RKO (cell line): ENCODE measurements at places on chromosomes 4 and X.

- DNase-seq, result peak; percentile 68
These were observed 101.1 kb upstream of the CYLC1 start for GRCh38 chrX:83759872-83760271.

- no peak for DNase-seq
These were observed 500.1 kb downstream of the PCDH19 start for GRCh38 chrX:99909946-99910345.

DNA sequence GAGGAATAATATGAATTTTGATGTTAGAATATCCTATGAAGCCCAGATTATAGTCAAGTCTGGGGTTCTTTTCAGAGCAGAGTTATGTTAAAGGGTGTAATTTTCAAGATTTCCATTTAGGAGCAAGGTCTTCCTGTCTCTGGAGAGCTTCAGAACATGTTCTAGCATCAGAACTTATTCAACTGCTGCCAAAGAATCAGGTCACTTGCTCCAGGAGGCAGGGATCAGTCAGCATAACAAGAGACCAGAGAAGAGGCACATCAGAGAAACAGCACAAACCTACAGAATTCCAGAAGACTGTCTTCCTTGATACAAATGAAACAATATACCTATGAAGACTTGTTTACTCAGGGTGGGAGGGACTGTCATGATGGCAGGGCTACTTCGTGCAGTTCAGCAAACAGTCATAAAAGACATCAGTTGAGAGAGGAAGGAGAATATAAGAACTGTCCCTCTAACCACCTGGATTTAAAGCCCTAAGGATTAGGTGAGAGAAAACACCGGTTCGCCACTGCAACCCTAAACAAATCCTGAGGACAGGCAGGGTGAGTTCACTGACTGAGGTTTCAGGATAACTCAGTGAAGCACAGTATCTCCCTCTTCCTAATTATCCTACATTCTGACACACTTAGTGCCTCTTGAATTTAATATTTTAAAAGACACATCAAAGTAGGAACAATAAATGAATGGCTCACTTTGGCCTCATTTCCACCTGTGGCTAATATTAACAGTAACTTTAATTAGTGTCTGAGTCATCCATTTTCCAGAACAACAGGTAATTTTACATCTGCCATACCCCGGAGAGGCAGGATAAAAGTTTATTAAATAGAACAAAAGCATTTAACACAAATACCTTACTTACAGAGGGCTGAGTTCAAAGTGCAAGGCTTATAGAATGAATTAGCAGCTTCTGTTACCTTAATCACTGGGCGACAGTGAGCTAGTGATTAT lies 93.0 kb downstream of the HDAC8 start:
- DNase-seq, result no peak

DNA sequence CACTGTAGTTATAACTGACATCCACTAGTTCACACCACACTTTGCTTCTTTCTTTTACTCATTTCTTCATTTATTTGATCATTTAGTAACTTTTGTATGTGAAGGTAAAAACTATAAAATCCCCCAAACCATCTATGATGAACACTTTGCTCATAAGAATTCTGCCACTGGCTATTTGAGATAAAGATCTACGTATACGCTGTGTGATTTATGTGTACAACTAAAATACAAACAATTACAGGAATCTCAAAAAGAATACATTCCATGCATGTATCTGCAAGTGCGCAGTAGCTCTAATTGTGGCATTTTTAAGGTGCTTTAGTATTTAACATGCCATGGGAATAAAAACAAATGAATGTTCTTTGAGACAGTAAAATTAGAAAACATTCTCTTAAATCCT lies 156.9 kb upstream of the NAP1L5 start:
- no peak for DNase-seq
